ENCODE measurements at places on chromosomes 5 and 9. TPM values are rescaled to one million over a fixed set of nuclear protein-coding genes. Genes with fewer than 3 reads are reported as not detected.

Gene OLFML2A
- total RNA-seq: 0.25 TPM

Gene TLR4
- total RNA-seq: not detected

Gene MEIKIN
- total RNA-seq: not detected

DNA sequence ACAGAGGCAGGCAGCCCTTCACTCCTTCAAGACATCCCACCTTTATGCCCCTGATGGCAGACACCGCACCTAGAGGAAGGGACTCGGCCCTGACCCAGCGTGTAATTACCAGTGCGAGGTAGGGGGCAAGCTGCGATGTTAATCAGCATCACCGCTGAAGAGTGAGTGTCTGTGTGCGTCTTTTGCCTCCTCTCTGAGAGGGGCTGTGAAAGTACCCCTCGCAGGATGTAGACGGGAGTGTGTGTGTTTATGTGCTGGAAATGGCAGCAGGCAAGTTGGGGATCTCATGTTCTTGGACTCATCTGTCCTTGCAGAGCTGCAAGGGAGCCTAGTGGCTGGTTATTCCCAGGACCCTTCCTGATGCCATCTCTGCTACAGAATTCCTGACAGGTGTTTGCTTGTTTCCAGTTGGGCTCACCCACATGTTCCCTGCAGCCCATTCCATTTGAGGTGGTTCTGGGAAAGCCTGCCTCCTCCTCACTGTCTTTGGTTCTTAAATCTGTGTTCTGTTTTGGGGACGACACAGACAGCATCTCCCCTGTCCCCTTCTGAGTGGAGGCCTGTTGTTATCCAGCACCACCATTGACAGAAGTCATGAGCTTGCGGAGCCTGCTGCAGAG lies 70.5 kb downstream of the ZNF618 start:
- no peak overlapping the region for H3K4me3 ChIP-seq
- DNase-seq: no peak
- no peaks in the 10 kb centered on the region for H3K27me3 ChIP-seq
- no peak overlapping the region for H3K27ac ChIP-seq
- H3K4me1 ChIP-seq: no peaks in the 10 kb centered on the region

DNA sequence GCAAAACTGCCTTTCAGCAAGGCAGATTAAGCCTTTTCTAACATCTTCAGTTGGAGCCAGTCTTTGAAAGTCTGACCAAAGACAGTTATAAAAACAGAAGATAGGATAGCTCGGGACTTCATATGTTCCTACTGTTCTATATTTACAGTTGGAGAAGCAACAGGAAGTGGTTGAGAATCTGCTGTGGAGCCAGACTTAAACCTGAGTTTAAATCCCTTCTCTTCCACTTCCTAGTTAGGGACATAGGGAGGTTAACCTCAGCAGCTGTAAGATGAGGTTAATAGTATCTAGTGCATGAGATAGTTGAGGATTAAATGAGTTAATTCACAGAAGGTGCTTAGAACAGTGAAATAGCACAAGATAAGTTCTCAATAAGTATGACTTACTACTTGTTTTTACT lies 84.5 kb upstream of the FREM1 start:
- peaks cover 56% of the 10 kb centered on the region for H3K27me3 ChIP-seq
- DNase-seq: no peak
- H3K27ac ChIP-seq: no peak overlapping the region
- H3K36me3 ChIP-seq: no peaks in the 10 kb centered on the region
- no peak overlapping the region for H3K4me3 ChIP-seq

- peaks cover 12% of the 10 kb centered on the region for H3K4me1 ChIP-seq
- no peak overlapping the region for H3K27ac ChIP-seq
- DNase-seq: peak; percentile 51
- no peak overlapping the region for H3K4me3 ChIP-seq
- no peaks in the 10 kb centered on the region for H3K36me3 ChIP-seq
Observed at GRCh38 chr5:40594811-40595210, 84.9 kb upstream of the PTGER4 start.
